Hepatic stellate cell (primary cell): ENCODE measurements at places on chromosomes 12 and 14.

DNA sequence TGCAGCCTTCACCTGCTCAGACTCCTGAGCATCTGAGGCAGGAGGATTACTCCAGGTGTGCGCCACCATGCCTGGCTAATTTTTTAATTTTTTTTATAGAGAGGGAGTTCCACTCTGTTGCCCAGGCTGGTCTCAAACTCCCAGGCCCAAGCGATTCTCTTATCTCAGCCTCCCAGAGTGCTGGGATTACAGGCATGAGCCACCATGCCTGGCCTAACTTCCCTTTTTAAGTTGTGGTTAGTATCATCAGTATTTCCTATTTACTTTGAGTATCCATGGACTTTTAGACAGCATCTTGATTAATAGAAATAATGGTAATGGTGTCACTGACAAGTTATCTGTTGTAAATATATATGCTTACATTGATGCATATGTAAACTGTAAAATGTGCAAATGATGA is 116.9 kb downstream of the FGD4 start:
- no peak for DNase-seq

- no peak for DNase-seq
These were observed 120.3 kb downstream of the VRK1 start for GRCh38 chr14:96917442-96917963.

DNA sequence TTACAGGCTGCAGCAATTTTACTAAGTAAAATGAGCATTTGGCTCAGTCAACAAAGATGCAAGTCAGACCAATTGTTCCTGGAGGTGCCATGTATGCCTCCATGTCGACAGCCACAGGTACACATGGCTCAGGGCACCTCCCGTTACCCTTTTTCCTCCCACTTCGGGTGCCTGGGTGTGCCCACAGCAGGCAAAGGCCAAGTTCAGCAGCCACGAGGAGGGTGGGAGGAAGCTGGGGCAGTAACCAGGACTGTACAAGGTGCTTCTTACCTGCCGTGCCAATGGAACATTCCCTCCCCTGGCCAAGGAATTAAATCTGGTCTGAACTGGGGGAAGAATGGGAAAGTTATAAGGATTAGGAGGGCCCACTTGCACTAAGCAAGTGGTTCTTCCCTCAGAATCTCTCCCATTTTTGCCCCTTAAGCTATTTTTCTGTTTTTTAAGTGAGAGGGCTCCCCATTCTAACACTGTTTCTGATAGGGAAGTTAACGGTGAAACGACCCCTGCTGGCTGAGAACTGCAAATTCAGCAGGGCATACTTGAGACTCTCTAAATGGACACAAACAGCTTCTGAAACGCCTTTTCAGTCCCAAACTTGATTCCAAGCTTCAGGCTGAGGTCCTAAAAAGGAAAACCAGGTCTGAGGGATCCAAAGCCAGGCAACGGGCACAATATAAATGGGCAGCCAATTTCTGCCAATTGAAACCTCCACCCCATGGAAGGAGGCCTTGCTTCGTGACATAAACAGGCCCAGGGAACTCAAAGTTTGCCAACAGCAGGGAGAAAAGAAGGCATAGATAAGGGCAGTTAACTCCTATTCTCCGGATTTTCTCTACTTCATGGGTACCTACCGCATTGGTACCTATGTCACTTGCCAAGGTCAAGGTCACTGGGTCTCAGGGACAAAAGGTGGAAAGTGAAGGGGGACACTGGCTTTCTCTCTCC is 24.8 kb downstream of the CLECL1 start:
- DNase-seq: peak; percentile 26

DNA sequence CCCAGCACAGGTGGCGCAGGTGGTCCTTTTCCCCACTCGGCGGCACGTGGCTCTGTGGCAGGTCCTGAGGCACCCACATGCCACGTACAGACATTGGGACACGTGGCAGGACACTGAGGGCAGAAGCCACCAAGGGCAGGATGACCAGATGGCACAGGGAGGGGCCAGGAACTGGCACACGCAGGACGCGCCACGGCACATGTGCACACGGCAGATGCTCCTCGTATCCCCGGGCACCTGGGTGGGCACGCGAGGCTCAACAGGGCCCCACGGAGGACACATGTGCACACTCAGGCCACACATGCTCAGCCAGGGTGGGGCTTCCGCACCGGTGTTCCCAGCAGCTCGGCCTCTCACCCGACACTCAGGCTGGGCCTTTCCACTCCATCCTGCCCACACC is 52.0 kb downstream of the FBRSL1 start:
- no peak for DNase-seq

- no peak for DNase-seq
These were observed 31.5 kb downstream of the E2F7 start for GRCh38 chr12:77033658-77034536.

DNA sequence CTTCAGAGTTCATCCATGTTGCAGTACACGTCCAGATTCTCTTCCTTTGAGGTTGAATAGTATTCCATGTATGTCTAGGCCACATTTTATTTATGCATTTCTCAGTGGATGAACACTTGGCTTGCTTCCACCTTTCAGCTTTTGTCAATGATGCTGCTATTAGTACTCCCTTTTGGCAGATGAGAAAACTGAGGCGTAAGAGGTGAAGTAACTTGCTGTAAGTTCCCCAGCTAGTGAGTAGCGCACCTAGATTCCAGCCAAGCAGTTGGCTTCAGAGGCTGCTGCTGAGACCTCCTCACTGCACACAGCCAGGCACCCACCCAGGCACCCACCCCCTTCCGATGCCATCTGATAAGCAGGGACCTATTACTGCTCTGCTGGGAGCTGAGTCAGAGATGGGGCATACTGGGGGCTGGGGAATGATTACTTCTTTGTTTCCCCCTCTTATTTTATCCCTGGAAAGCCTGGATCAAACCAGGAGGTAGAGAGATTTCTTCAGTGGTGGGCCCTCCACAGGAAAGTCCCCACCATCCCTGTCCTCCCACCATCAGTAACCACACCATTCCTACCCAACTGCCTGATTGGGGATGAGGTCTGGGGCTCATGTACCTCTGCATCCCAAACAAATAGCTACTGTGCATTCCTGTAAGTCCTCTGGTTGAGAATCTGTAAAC is 234.6 kb downstream of the PCNX1 start:
- DNase-seq: no peak

GRCh38 chr14:81329640-81330381 is 70.3 kb downstream of the STON2 start:
- no peak for DNase-seq

- DNase-seq: no peak
These were observed 115.0 kb downstream of the PCNX1 start for GRCh38 chr14:71022012-71022869.

DNA sequence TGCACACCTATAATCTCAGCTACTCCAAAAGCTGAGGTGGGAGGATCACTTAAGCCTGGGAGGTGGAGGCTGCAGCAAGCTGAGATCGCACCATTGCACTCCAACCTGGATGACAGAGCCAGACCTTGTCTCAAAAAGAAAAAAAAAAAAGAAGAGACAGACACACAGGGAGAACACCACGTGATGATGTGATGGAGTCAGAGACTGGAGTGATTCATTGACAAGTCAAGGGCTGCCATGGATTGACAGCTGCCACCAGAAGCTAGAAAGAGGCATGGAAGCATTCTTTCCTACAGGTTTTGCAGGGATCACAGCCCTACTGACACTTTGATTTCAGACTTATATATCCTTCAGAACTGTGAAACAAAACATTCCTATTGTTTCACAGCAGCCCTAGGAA is 3.5 kb upstream of the HCFC2 start:
- DNase-seq: no peak

DNA sequence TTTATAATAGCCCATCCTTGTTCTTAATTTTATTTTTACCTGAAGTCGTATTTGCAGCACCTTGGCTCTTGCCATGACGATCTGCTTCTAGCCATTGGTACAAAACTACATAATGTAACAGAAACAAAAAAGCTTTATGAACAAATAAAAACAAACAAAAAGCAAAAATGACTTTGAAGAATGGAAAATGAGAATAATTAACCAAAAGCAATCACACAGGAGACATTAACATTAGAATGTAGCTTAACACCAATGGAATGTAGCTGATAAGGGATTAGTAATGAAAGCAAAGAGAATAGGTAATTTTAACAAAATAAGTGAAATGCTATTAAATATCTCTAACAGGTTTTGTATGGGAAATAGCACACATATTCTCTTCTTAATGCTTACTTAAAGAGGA is 91.4 kb downstream of the DENND5B start:
- no peak for DNase-seq
